ENCODE measurements at places on chromosomes 2 and 18.

- DNase-seq = no peak
Observed at GRCh38 chr2:141529659-141530058, 601.2 kb downstream of the LRP1B start.

DNA sequence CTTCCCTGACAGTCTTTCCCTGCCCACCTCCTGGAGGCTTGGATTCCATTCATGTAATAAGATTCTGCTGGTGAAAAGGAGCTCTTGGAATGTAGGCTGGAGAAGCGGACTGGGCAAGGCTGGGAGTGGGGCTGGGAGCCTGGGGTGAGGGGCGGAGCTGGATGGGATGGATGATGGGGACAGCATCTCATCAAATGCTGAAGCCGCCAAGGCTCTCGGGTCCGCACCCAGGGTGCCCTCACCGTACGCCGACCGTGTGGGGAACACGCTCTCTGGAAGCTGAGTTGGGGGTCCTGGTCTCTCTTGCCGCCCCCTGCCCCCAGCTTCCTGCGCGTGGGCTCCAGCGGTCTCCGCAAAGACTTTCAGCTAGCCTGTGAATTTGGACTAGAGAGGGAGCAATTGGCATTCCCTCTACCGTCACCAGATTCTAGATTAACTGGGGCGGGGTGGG, 9.1 kb downstream of the RAX start:
- no peak for DNase-seq

DNA sequence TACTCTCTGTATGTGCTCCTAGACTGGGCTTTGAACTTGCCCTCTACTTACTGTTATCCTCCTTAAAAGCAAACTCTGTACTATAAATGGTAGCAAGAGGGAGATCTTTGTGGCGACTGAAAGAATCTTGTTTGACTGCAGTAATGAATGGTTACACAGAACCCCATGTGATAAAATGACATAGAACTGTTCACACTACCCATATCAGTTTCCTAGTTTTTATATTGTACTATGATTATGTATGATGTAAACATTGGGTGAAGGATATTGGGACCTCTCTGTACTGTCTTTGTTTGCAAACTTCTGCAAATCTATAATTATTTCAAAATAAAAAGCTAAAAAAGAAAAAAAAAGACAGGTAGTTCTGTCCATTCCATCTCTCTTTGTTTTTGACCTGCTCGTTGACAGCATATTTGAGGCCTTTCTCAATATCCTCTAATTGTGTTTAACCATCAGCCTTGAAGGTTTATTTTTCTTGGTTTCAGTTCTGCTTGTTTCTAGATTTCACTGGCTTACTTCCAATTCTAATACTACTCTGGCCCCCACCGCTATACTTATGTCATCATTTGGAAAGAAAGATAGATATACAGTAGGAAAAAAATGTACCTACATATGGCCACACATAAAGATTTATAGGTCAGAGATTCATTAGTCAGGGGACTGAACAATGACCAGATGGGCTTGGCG, 79.2 kb upstream of the MYO3B start:
- no peak for DNase-seq

- DNase-seq = peak; percentile 50
Observed at GRCh38 chr2:241844066-241844728, 14.5 kb downstream of the PDCD1 start.

All from NCI-H1436 (cell line).